ENCODE measurements at places on chromosomes 6 and 20. TPM values are rescaled to one million over a fixed set of nuclear protein-coding genes. Genes with fewer than 3 reads are reported as not detected.

The MYL9 gene
- 41.7 TPM for polyA plus RNA-seq

The KIAA1755 gene
- 0.37 TPM for polyA plus RNA-seq

DNA sequence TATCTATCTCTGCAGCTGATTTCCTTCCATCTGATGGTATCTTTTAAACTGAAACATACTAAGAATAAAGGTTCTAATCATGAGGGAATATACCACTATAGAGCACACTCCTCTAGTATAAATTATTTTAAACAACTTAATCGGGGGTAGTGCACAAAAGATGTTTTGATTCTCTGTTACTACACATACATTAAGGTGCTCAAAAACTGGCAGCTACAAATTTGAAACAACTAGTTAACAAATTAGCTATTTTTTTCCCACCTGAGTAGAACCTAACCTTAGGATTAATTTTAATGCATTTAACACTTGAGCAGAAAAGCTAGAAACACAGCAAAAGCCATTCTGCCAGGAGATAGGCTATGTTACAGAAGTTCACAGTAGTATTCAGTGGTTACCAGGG, 23.0 kb downstream of the CCNC start:
- H3K4me1 ChIP-seq: peaks cover 4% of the 10 kb centered on the region
- peaks cover 19% of the 10 kb centered on the region for H3K36me3 ChIP-seq
- no peak overlapping the region for H3K27ac ChIP-seq
- H3K27me3 ChIP-seq: no peaks in the 10 kb centered on the region
- DNase-seq: peak; percentile 51

- DNase-seq: no peak
- no peak overlapping the region for H3K4me3 ChIP-seq
- H3K27me3 ChIP-seq: no peaks in the 10 kb centered on the region
- H3K4me1 ChIP-seq: no peaks in the 10 kb centered on the region
These were observed 72.3 kb upstream of the CD2AP start for GRCh38 chr6:47405273-47405672.

GRCh38 chr6:145507239-145507638, 228.1 kb downstream of the EPM2A start:
- H3K27me3 ChIP-seq: no peaks in the 10 kb centered on the region
- H3K4me1 ChIP-seq: no peaks in the 10 kb centered on the region
- H3K27ac ChIP-seq: no peak overlapping the region
- no peak overlapping the region for H3K4me3 ChIP-seq
- DNase-seq: no peak

GRCh38 chr6:87909849-87910248, 137.8 kb upstream of the SPACA1 start:
- H3K4me3 ChIP-seq: no peak overlapping the region
- H3K27ac ChIP-seq: peak overlapping the region; percentile 67
- H3K27me3 ChIP-seq: no peaks in the 10 kb centered on the region

DNA sequence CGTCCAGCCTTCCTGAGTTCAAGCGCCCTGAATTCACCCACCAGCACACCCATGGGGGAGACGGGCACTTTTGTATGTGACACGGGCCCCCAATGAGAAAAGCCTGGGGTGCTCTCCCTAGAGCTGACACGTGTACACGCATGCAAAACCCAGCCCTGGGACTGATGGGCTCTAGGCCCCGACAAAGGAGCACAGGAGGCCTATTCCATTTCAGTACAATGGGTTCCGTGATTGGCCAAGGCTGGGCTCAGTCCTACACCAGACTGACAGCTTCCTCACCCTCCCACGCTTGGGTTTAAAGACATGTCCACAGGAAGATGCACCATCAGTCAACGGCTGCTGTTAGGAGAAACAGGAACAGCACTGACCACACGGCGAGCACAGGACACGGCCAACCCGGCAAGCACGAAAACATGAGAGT, 8.8 kb downstream of the ZBTB46 start:
- no peaks in the 10 kb centered on the region for H3K36me3 ChIP-seq
- H3K4me1 ChIP-seq: no peaks in the 10 kb centered on the region
- H3K4me3 ChIP-seq: no peak overlapping the region
- H3K27ac ChIP-seq: no peak overlapping the region
- no peak for DNase-seq
- no peaks in the 10 kb centered on the region for H3K27me3 ChIP-seq

DNA sequence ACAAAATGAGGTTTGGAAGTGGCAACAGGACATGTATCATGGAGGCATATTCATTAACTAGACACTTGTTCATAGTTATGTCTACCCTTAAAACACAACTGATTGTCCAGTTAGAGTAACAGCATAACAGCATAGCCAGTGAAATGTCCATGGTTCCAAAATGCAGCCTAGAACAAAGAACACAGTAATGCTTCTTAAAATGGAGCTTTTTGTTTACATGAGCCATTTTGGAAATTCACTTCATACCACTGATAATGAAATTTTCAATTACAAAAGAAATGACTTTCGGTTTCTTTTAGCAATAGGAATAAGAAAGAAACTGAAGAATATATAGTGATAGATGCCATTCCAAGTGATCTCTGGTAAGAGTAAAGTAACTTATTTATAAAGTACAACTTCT, 111.1 kb upstream of the DST start:
- H3K4me3 ChIP-seq: no peak overlapping the region
- no peak for DNase-seq
- no peaks in the 10 kb centered on the region for H3K27me3 ChIP-seq
- no peaks in the 10 kb centered on the region for H3K36me3 ChIP-seq
- H3K4me1 ChIP-seq: peaks cover 10% of the 10 kb centered on the region

DNA sequence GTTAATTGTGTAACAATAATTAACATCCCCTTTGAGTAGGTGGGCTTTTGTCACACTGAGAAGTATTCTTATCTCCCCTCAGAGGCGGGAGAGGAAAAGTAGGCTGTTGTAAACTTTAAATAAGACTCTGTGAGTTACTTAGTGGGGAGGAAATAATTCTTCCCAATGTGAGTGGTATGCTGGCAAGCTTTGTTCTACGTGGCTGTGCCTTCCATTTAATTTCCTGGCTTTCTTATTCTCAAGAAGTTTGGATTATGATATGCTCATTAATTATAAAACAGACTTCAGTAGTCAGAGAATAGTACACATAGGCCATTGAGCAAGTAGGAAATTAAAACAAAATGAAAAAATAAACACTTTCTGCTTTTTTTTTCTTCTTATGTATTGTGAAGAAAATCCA, 19.1 kb downstream of the ADGRB3 start:
- DNase-seq: no peak
- no peaks in the 10 kb centered on the region for H3K27me3 ChIP-seq
- H3K4me3 ChIP-seq: no peak overlapping the region
- no peak overlapping the region for H3K27ac ChIP-seq
- H3K36me3 ChIP-seq: no peaks in the 10 kb centered on the region

GRCh38 chr6:76073281-76073680, 819 bp upstream of the IMPG1 start:
- H3K36me3 ChIP-seq: no peaks in the 10 kb centered on the region
- no peak overlapping the region for H3K4me3 ChIP-seq
- DNase-seq: no peak

Data from endothelial cell of umbilical vein (primary cell).